Cerebellar nuclear complex (tissue), 1 donor: ENCODE measurements at places on chromosomes 12 and 14.

GRCh38 chr12:65500091-65500900 is 221.8 kb downstream of the MSRB3 start:
- DNase-seq: no peak

- DNase-seq: no peak
These were observed 33.6 kb downstream of the ADGRD1 start for GRCh38 chr12:130987151-130987931.

GRCh38 chr12:22409377-22410164 is 75.1 kb upstream of the ST8SIA1 start:
- DNase-seq: no peak

- no peak for DNase-seq
These were observed 150.4 kb downstream of the CALM1 start for GRCh38 chr14:90547250-90547649.

GRCh38 chr12:38585086-38585485 is 268.5 kb downstream of the ALG10B start:
- DNase-seq: no peak

DNA sequence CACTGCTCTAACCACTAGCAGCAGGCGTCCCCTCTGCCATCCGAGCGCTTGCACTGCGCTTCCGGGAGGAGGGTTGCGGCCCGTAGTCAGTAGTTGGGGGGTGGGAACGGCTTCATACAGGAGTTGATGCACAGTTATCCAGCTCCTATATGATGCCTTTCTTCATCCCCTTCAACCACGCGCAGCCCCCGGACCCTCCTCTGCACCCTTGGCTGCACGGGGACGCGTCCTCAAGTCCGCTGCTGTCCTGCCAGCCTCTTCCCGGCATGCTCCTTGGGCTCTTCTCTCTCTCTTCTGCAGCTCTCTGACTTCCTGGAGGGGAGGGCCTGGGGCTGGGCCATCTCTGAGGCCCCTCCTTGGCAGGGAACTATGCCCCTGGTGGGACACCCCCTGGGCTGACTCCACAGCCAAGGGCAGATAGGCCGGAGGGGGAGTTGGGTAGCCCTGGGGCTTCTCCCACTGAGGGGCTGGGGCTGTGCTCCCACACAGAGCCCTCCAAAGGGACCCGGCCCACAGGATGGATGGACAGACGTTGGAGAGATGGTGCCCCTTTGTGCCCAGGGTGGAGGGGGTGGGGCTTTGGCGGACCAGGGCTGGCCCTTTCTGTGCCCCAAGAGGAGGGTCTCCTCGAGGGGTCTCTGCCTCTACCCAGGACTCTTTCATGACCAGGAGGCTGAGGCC is 29.0 kb downstream of the RTL1 start:
- DNase-seq: no peak
